NCI-H2081 (cell line): ENCODE measurements at places on chromosomes 5 and 9.

- no peak for DNase-seq
Observed at GRCh38 chr5:177015156-177015555, 7.3 kb upstream of the ZNF346 start.

DNA sequence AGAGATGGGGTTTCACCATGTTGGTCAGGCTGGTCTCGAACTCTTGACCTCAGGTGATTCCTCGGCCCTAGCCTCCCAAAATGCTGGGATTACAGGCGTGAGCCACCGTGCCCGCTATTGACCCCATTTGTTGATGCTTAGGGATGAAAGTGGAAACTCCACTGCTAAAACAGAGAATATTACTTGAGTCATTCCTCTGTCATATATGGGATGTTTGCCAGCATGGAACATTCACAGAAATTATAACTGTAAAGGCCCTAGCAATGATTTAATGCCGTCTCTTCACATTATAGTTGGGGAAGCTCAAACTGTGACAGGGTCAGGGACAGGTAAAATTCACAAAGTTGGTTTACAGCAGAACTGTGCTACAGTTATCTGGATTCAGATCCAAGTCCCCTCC lies 94.5 kb downstream of the TMC1 start:
- no peak for DNase-seq

- DNase-seq, result no peak
Observed at GRCh38 chr9:93952784-93953495, 2.2 kb downstream of the BARX1 start.

DNA sequence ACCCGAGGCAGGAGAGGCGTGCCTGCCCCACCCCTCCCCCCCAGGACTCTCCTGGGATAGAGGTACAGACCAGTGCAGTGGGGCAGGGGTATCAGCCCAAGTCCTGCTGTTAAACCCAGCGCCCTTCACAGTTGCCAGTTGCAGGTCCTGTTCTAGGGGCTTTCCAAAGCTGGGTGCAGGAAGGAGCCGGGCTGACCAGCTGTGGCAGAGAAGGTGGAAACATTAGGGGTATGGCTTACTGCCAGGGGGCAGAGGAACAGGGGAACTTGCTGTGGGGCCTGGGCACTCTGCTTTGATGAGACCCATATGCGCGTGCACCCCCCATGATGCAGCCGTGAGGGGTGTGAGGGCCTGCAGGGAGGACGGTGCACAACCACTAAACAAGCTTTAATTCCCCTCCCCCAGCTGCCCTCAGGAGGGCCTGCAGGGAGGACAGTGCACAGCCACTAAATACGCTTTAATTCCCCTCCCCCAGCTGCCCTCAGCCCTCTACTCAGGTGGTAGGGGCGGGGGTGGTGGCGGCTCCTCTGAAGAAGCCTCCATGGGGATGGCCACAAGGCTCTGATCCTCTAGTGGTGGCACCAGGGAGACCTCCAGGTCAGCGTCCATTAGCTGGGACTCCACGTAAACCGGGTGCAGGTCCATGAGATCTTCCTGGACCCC lies 766 bp upstream of the LRRC26 start:
- no peak for DNase-seq

DNA sequence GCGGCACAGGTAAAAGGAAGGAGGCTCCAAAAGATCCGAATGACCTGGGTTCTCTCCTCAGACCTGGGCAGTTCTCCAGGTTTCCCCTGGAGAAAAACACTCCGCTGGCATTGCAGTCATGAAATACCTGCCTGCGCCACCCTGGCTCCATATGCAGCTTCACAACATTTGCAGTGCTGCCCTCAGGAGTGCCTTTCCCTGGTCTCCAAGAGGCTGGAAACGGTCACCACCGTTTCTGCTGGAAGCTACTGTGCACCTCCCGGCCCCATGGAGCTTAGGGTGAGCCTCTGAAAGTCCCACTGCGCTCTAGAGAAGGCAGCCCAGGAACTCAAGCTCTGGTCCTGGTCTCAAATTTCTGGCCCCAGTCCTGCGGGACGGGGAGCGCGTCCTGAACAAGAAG lies 670 bp downstream of the UGT3A1 start:
- DNase-seq, result no peak
